Keratinocyte (primary cell): ENCODE measurements at places on chromosomes 7 and 10. TPM values are rescaled to one million over a fixed set of nuclear protein-coding genes. Genes with fewer than 3 reads are reported as not detected.

DNA sequence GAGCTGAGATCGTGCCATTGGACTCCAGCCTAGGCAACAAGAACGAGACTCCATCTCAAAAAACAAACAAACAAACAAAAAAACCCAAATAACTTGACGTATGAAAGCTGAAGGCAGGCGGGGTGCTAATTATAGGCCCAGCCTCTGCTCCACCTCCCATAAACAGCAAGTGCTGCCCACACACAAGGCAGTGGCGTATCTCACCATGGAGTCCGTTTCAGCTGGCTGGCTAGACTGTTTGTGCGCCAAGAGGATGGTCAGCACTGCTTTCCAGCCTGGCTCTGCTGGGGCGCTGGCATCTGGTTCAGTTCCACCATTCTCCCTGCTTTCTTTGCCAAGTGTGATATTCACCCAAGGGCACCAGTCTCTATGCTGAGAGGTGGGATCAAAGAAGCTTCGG lies 29.1 kb downstream of the ZC3HC1 start:
- no peak for DNase-seq

GRCh38 chr10:11827006-11827405 lies 3.9 kb downstream of the PROSER2 start:
- no peak for DNase-seq

- DNase-seq = no peak
Measured at GRCh38 chr7:136910771-136911170, 42.3 kb downstream of the CHRM2 start.

- peak; percentile 62 for DNase-seq
Measured at GRCh38 chr7:30992414-30992813, 28.7 kb downstream of the GHRHR start.

DNA sequence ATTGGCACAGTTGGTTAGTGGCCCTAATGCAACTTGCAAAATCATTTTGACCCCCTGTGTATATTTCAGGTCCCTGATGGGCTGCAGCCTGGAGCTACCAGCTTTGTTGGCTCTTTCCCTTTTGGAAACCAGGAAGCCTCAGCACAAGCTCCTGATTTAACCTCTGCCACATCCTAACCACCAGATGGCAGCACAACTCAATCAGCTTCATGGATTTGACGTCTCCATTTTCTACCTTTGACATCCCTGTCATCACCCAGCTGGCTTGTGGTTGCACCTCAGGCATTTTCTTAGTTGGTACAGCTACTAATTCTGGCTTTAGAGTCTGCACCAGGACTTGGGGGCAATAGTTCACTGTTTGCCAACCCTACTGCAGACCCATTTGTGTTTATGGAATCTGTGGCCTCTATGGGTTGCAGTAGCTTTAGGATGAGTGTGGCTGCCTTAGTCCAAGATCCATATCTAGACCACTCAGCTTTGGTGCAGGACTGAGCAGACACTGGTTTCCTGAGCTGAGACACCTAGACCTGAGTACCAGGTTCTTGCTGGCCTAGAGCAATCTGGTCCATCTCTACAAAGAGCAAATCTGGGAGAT lies 456.2 kb downstream of the REEP3 start:
- no peak for DNase-seq

Gene PDE6C
- not detected in 3 replicates for polyA plus RNA-seq
